ENCODE measurements at places on chromosomes 5 and 9.

GRCh38 chr9:93960971-93961841 is 6.1 kb upstream of the BARX1 start:
- DNase-seq, result no peak

GRCh38 chr5:14425559-14425958 is 156.0 kb upstream of the OTULINL start:
- DNase-seq, result no peak

GRCh38 chr5:133482028-133482427 is 130.3 kb downstream of the FSTL4 start:
- no peak for DNase-seq

GRCh38 chr5:112201141-112201540 is 217.9 kb downstream of the EPB41L4A start:
- DNase-seq, result no peak

GRCh38 chr5:159410480-159410879 is 80.2 kb upstream of the IL12B start:
- DNase-seq, result no peak

DNA sequence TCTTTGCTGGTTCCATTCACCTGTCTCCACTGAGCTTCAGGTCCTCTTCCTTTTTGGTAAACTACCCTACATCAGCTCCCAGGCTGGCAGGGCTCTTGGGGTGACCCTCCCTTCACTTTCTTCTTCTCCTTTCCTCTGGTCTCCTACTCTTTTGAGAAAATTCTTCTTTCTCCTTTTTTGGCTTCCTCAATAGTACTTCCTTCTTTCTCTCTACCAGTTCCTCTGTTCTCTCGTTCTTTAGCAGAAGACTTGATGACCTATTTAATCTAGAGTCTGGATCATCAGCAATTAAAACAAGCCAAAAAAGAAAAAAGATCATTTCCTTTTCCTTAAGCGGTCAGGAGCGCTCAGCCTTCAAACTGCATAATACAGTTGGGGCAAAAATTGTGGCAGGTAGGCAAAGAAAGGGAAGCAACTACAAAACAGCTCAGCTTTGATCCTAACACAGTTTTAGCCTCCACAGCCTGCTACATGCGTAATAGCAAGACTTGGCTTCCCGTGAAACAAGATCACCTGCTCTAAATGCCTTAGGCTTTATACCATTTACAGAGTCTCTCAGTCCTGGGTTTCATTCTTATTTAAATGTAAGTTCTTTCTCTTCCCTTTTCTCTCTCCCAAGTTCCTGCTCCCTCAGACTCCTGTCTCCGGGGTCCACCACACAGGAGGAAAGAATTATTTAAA is 14.0 kb upstream of the GSN start:
- no peak for DNase-seq

- DNase-seq, result no peak
Observed at GRCh38 chr9:104468261-104468660, 35.8 kb upstream of the OR13F1 start.

DNA sequence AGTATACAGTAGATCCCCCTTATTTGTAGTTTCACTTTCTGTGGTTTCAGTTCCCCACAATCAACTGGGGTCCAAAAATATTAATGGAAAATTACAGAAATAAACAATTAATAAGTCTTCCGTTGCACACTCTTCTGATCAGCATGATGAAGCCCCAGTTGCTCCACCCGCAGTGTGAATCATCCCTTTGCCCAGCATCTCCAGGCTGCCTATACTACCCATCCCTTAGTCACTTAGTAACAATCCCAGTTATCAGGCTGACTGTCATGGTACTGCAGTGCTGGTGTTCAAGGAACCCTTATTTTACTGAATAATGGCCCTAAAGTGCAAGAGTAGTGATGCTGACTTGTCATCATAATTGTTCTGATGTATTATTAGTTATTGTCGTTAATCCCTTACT is 28.9 kb downstream of the SHC3 start:
- DNase-seq, result no peak

DNA sequence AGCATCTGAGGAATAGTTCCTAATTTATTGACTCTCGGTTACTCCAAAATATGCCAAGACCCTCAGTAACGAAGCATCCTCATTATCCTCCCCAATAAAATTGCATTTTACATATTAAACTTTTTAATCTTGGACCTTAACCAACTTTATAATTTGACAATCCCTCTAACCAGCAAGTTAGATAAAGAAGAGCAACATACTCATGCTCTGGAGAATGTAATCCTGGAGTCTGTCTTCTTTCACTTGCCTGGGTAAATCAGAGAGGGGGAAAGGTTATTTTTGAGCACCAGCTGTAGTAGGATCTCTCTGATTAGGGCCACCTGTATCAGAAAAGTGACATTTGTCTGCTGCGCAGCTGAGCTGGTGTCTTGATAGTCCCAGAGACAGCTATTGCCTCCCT is 59.8 kb downstream of the NDFIP1 start:
- no peak for DNase-seq

GRCh38 chr9:127358023-127358535 is 38.9 kb upstream of the SLC2A8 start:
- no peak for DNase-seq

- no peak for DNase-seq
Observed at GRCh38 chr5:157150995-157151394, 8.3 kb upstream of the MED7 start.
